ENCODE measurements at places on chromosomes 7 and 10.

DNA sequence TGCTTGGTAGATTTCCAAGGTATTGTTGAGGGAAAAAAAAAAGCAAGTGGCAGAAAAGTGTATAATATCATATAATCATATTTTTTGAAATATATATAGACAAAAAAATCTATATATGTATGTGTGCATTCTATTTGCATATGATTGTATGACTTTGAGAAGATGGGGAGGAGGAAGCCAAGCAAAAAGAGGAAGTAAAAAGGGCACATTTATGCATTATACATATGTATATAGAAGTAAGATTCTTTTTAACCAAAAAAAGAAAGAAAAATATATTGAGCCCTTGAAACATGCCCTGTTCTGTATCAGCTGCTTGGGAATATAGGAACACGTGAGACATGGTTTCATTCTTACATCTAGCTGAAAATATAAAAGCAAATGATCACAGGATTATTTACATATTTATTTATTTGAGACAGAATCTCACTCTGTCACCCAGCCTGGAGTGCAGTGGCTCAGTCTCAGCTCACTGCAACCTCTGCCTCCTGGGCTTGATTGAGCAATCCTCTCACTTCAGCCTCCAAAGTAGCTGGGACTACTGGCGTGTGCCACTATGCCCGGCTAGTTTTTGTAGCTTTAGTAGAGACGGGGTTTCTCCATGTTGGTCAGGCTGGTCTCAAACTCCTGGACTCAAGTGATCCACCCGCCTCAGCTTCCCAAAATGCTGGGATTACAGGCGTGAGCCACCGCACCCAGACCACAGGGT lies 18.0 kb upstream of the SLF2 start:
- DNase-seq = peak; percentile 78

DNA sequence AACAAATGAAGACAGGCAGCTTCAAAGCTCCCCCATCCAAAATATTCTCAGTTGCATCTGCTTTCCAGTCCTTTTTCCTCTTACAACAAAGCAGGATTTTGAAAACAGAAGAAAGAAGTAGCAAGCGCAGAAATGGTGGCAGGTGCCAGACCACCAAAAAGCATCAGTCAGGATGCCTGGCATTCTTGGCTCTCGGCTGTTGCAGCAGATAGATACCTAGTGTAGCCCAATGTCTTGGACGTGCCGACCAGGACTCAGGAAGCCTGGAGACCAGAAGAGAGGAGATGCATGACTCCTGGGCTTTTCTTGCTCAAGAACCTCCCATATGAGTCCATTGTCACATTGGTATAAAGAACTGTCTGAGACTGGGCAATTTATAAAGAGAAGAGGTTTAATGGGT lies 115.2 kb downstream of the RAB18 start:
- DNase-seq = no peak

GRCh38 chr7:23431702-23432199 lies 38.5 kb downstream of the IGF2BP3 start:
- no peak for DNase-seq

DNA sequence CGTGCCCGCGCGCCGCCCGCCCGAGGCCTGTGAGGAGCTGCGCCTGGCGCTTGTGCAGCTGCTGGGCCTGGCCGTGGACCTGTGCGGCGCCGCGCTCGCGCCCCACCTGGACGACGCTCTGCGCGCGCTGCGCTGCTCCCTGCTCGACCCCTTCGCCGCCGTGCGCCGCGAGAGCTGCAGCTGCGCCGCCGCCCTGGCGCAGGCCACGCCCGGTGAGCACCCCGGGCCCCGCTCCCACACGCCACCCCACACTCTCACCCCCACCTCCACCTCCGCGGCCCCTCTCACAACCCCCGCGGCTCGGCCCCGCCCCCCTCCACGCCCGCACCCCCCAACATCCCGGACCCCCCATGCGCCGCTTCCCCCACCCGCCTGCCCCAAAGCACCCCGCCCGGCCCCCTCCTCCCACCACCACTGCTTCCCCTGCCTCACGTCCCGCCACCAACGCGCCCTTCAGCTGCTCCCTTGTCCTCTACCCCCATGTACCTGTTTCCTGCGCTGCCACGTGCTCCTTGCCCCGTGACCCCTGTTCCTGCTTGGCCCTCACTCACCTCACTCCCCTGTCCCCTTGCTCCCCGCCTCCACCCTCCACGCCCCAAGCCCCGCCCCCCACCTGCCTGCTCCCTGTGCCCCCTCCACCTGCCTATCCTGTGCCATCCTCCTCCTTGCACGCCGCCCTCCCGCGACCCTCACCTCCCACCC lies at the start of gene PRKAR1B:
Gene PRKAR1B, minus strand, starts transcription at position 178 of the 702 bp plus-strand sequence. CDS start 15,776 bp downstream, outside the sequence.
- DNase-seq = no peak

GRCh38 chr10:50615658-50616057 lies 8.1 kb downstream of the SGMS1 start:
- no peak for DNase-seq

GRCh38 chr10:133182190-133182589 lies 22.2 kb downstream of the KNDC1 start:
- no peak for DNase-seq

- no peak for DNase-seq
Observed at GRCh38 chr7:77877791-77878190, 79.2 kb downstream of the PHTF2 start.

All from Kasumi-1 (cell line).